ENCODE measurements at places on chromosomes 6 and 20. TPM values are rescaled to one million over a fixed set of nuclear protein-coding genes. Genes with fewer than 3 reads are reported as not detected.
A peak's percentile ranks its signal among the peaks of the same experiment; 100 is the strongest.

The OR2H1 gene
- total RNA-seq, result not detected

The SSTR4 gene
- total RNA-seq, result not detected

The HELZ2 gene
- 50.8 TPM for total RNA-seq

The MRPL2 gene
- 59.3 TPM for total RNA-seq

The SIM1 gene
- not detected for total RNA-seq

The E2F1 gene
- total RNA-seq, result 2.3 TPM

The PACRG gene
- total RNA-seq, result not detected

The PRICKLE4 gene
- 2.0 TPM for total RNA-seq

The TNFRSF21 gene
- total RNA-seq, result 55.7 TPM

DNA sequence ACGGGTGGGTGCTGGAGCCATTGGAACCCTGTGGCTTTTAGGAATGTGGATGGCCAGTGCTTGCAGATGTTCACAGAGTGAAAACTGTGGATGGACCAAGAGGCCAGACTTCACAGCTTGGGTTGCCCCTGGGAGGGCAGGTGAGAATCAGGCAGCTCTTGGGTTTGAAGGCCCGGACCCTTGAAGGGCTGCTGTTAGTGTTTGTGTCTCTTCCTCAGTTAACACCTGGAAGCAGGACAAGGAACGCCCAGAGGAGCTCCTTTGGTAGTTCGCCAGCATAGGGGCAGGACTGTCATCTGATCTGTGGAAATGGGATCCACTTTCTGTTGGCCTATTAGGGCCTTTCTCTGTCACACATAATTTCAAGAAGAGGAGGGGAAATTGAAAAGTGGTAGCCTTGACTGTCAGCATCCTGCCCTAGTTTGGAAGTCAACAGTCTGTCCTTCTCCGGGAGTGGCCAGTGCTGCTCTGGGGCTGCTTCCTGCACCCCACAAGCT is 43.6 kb downstream of the RIOK1 start:
- no peak for DNase-seq

DNA sequence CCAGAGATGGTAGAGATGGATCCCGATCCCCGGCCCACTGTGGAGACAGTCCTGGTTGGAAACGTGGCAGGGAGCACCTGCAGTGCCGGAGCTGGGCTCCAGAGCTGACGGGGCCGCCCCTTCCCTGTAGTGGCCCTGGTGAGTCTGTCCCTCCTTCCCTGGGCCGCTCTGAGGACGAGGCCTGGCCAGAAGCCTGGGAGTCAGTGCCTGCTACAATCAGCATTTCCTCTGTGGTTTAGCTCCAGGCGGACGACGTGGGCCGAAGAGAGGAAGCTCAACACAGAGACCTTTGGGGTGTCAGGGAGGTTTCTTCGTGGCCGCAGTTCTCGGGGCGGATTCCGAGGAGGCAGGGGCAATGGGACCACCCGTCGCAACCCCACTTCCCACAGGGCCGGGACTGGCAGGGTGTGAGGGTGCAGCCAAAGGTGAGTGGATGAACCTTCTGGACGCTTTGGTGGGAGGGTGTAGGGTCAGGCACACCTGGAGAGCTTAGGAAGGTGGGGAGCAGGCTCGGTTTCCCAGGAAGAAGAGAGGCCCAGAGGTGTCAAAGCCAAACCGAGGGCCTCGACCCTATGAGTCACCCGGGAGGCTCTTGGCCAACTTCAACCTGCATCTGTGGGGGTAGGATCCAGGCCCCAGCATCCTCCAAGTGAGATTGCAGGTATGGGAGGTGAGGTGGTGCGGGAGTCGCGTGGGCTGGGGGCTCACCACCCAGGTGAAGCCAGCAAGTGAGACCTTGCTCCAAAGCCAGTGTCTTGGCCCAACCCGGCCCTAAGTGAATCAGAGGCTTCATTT is 9.9 kb downstream of the PSMA7 start:
- DNase-seq, result no peak

GRCh38 chr6:113859349-113860180 is 2.4 kb downstream of the MARCKS start:
- no peak for DNase-seq

- DNase-seq, result no peak
These were observed 622.4 kb downstream of the HTR1B start for GRCh38 chr6:76840865-76841264.

GRCh38 chr6:13014504-13015378 is 298.2 kb downstream of the PHACTR1 start:
- DNase-seq, result no peak

GRCh38 chr6:152232501-152233151 is 404.5 kb downstream of the SYNE1 start:
- DNase-seq, result no peak

GRCh38 chr20:59640267-59640666 is 35.9 kb downstream of the PHACTR3 start:
- DNase-seq, result peak; percentile 72

- no peak for DNase-seq
These were observed 72.4 kb downstream of the HFE start for GRCh38 chr6:26159357-26160273.

DNA sequence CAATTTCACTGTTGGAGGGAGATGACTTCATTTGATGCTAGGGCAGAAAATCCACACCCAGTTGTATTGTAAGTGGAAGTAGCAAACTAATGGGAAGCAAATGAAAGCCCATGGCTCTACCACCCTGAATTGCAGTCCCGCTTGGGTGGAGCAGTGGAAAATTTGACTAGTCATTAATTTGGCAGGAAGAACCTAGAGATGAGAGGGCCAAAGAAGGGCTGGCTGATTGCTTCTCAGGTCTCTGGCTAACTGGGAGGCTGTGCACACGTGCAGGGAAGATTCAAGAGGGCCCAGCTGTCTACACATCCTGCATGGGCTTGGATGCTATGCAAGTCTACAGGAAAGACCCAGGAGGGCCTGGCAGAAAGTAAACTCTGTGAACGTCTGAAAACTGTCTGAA is 466.2 kb downstream of the TFAP2A start:
- no peak for DNase-seq

DNA sequence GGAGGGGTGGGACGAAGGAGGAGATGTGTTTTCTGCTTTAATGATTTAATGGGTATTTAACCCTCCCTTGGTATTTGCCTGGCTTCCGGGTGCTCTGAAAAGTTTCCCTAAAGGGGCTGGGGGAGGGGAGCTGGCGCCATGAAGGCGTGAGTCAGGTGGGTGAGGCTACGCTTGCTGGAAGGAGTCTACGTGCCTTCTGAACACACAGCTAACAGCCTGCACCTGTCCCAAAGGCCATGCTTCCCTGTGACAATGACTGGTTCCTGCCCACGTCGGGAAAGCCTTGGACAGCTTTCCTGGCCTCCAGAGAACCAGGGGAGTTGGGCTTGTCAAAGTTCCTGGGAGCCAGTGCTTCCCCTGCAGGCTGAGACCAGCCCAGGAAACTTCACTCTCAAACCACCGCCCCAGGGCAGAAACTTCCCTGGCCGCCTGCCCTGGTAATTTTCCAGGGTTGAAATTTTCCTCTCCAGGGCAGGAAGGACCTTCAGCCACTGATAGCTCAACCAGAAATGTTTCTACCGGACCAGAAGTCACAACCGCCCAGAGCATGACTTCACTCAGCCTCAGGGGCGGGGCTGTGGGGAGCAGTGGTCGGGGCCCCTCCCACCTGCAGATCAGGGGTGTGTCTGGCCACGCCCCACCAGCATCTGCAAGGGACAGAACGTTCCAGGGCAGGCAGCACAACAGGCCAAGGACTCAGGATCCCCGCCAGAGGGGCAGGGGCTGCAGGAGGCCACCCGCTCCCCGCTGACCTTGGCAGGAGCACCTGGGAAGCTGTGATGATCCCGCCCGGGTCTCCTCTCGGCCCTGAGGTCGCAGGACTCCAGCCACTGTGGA is 18.6 kb upstream of the SLCO4A1 start:
- DNase-seq, result peak; percentile 96

DNA sequence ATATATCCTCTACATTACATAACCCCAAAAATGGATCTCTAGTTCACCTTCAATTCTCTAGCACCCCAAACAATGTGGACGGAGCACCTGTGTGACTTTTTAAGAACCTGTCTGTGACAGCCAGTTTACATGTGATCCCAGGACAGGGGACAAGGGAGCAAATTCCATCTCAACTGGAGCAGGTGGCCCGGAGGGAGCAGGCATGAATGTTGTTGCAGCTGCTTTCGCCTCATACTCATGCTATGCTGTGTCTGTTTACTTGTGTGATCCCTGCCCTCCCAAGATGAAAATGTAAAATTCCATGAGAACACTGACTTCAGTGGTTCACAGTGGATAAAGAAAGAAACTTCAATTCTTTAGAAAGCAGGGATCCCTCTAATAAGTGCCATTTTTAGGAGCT is 600.3 kb downstream of the CDH26 start:
- no peak for DNase-seq

DNA sequence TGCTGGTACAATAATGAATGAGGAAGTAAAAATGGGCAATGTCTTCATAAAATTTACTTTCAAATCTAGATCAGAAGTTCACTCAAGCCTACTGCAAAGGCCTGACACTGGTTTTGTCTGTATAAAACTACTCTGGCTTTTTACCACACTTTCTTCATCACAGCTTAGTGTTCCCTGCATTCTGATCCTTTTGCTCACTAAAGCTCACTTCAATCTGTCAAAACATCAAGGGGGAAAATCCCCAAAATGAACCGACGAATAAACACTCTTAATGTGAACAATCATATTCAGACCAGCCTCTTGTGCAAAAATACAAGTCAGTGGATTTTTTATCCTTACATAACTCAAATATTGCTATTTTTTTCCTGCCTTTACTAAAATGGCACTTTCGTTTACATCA is 98.5 kb downstream of the PRDM1 start:
- no peak for DNase-seq

DNA sequence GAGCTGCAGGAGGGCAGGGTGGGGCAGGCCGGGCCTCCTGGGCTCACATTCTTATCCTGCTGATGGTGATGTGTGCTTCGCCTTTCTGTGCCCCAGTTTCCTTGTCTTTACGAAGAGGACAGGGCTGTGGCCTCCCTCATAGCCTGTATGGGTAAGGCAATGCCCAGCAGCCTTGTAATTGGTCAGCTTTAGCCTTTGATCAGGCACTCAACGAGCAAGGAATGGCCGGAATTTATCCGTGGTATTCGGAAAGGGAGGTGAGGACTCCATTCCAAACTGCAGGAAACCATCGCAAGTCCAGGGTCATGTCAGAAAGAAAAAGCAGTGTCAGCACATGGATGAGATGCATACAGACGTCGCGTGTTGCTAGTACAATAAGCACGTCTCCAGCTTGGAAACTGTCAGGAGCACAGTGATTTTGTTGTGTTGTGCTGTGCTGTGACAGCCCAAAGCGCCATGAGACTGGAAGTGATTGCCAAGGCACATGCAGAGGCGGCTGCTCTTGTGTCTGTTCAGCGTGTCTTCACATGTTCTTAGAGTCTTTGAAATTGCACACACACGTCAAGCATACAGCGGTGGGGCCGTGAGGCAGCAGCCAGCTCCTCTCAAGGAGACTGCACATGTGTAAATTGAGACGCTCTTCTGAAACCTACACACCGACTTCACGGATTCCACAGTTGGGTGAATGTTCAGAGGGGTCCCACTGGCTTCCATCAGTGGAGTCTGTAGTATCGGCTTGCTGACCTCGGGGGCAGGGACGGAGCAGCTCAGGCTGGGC is 6.2 kb downstream of the SS18L1 start:
- no peak for DNase-seq

- DNase-seq, result no peak
These were observed 14.9 kb downstream of the RCAN2 start for GRCh38 chr6:46476301-46476700.

DNA sequence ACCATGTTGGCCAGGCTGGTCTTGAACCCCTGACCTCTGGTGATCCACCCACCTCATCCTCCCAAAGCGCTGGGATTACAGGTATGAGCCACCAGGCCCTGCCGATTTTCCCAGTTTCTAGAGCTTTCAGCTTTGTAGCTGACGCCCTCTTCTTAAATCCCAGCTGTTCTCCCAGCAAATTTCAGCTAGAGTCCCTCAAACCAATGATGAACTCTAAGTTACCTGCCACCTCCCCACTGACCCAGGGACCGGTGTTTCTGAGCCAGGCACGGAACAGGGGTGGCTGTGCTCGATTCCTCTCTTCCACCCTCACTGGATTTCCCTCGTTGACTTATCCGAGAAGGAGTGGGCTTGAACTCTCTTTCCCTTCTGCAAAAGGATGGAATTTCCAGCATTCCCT is 39.1 kb downstream of the SUN5 start:
- no peak for DNase-seq

DNA sequence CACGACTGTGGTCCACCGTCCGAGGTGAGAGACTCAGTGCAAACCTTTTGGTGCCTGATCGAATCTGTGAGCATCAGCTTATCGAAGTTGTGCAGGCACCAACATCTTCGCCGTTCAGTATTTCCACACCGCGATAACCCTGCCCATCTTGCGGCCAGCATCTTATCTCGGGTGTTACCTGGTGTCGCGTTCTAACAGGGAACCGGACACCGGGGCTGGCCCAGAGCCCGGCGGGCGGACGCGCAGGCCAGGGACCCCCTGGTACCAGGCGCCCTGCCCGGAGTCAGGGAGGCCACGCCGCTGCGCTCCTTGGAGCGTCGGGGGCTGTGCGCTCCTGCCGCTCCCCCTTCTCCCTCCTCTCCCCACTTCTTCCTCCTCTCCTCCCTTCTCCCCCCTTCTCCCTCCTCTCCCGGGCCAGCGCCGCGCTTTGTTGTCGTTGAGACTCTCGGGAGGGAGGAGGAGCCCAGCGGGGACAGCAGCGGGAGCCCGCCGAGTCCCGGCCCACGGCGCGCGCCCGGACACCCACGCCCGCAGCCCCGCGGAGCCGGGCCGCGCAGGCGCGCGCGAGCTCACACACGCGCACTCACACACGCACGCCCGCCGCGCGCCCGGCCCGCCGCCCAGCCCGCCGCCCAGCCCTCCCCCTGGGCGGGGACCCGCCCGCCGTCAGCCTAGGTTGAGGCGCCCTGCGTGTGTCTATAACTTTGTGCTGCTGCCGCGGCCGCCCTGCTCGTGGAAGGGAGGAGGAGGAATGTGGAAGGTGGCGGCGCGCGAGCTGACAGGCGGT is 1.4 kb upstream of the FOXO3 start:
- peak; percentile 96 for DNase-seq

GRCh38 chr6:12096342-12096741 is 84.2 kb downstream of the HIVEP1 start:
- DNase-seq, result no peak

GRCh38 chr20:46128310-46129151 is 10.4 kb downstream of the CD40 start:
- DNase-seq, result peak; percentile 72

GRCh38 chr20:45104786-45105185 is 3.9 kb upstream of the KCNS1 start:
- DNase-seq, result no peak

- DNase-seq, result no peak
These were observed 256.8 kb downstream of the PHACTR1 start for GRCh38 chr6:12973386-12973785.

DNA sequence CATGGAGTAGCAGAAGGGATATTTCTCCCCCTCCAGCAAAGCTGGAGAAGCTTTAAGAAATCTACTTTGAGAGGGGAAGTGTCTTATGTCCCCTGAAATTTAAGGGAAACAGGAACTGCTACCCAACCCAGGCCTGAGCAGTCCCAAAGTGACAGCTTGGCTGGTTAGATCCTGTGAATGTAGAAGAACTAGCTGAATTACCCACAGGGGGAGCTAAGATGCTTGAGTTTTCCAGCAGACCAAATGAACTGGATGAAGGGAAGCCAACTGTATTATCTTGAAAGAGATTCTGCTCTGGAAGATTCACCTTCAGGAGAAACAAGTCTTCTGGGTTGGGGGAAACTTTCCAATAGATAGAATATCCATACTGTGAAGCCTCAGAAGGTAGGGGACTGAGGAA is 303.3 kb upstream of the MMS22L start:
- DNase-seq, result no peak

- no peak for DNase-seq
These were observed 27.9 kb downstream of the GSTA3 start for GRCh38 chr6:52881662-52881995.

- DNase-seq, result no peak
These were observed 118.4 kb downstream of the SASH1 start for GRCh38 chr6:148460876-148461646.

Measured in mesenteric fat pad (tissue), 1 donor.